ENCODE measurements at places on chromosomes 12 and 14.

- DNase-seq = no peak
Observed at GRCh38 chr14:52650774-52651173, 44.6 kb downstream of the ERO1A start.

GRCh38 chr14:96629558-96630222 lies 127.5 kb downstream of the PAPOLA start:
- DNase-seq = no peak

DNA sequence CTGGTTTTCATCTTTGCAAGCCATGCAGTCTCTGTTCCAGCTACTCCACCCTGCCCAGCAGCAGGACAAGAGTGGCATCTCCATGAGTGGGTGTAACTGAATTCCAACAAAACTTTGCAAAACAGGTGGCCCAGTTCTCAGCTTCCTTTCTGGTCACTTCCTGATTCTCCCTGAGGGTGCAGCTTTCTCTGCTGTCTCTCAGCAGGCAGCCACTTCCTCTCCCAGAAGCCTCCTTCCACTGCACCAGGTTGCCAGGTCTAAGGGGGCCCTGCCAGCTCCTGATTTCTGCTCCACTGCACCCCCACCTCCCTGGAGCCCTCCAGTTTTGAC lies 341.0 kb upstream of the FKBP4 start:
- no peak for DNase-seq

GRCh38 chr12:24966951-24967564 lies 18.2 kb upstream of the BCAT1 start:
- no peak for DNase-seq

DNA sequence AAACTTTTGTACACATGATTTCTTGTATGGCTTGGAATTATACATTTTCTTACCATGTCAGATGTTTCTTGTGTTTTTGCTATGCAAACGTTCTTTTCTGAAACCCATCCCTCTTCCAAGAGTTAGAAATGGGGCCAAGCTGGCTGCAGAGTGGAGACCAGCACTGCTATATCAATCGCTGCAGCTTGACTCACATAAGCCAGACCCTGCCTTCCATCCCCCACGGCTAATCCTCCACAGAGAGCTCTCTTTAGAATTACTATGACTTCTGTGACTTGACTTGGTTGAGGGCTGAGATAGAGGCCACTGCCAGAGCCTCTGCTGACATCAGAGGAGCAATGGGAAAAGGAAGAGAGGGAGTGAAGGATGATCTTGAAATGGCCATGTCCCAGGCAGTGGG lies 147.9 kb downstream of the DACT1 start:
- DNase-seq = no peak

DNA sequence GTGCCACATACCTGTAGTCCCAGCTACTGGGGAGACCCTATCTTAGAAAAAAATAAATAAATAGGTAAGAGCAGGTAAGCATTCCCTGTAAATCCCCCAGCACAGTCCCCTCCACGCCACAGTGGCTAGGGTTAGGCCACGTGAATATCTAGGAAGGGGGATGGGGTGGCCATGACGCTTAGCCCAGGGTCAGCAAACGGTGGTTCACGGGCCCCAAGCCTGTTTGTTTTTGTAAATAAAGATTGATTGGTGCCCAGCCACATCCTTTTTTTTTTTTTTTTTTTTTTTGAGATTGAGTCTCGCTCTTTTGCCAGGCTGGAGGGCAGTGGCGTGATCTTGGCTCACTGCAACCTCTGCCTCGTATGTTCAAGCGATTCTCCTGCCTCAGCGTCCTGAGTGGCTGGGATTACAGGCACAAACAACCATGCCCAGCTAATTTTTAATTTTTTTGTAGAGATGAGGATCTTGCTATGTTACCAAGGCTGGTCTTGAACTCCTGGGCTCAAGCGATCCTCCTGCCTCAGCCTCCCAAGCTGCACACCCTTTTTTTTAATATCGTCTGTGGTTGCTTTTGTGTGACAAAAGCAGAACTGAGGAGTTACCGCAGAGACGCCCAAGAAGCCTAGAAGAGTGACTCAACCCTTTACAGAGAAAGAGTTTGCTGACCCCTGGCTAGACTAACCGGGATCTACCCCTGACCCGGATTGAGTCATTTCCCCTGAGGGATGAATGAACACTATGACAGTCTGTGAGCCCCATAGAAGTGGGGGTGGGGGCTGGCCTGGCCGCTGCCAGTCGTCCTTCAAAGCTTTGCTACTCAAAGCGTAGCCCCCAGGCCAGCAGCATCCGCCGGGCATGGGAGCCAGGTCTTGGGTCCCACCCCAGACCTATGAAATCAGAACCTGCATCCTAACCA lies 113.7 kb upstream of the NCOR2 start:
- peak; percentile 90 for DNase-seq

- no peak for DNase-seq
Observed at GRCh38 chr14:89900802-89901201, 53.7 kb downstream of the EFCAB11 start.

GRCh38 chr12:27711967-27712366 lies 1.3 kb downstream of the MRPS35 start:
- no peak for DNase-seq

DNA sequence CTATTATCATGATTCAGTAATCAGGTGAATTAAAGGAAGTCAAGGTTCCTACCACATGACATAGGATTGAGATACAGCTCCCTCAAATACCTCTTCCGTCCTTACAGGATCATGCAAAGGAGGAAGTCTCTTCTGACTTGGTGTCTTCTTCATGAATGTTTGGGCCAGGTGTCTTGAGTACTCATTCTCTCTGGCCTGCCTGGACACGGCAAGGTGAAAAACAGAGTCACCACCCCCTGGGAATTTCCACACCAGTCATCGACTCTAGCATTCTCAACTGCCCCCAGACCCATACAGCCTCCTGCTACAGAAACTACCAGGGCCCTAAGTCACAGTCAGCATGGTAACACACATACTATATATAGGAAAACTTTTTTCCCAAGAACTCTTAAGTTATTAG lies 44.9 kb upstream of the LTBP2 start:
- no peak for DNase-seq

- no peak for DNase-seq
Observed at GRCh38 chr12:119614705-119615104, 21.1 kb downstream of the TMEM233 start.

DNA sequence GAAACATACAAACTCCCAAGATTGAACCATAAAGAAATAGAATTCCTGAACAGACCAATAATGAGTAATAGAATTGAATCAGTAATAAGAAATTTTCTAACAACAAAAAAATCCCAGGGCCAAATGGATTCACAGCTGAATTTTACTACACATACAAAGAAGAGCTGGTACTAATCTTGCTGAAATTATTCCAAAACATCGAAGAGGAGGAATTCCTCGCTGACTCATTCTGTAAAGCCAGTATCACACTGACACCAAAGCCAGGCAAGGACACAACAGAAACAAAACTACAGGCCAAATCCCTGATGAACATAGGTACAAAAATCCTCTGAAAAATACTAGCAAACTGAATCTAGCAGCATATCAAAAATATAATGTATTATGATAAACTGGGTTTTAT lies 367.8 kb upstream of the CLEC14A start:
- DNase-seq = peak; percentile 43

- no peak for DNase-seq
Observed at GRCh38 chr14:44863271-44863670, 98.5 kb downstream of the KLHL28 start.

DNA sequence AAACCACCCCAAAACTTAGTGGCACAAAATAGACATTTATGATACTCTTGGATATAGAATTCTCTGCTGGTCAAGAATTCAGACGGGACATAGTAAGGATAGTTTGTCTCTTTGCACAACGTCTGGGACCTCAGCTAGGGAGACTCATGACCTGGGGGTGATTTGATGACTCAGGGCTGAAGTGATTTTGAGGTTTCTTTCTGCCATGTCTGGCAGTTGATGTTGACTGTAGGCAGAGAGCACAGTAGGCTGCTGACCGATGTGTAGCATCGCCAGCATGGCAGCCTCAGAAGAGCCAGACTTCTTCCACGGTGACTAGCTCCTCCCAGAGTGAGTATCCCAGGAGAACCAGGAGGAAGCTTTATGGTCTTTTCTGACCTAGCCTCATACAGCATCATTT lies 88.9 kb upstream of the FRMD6 start:
- no peak for DNase-seq

DNA sequence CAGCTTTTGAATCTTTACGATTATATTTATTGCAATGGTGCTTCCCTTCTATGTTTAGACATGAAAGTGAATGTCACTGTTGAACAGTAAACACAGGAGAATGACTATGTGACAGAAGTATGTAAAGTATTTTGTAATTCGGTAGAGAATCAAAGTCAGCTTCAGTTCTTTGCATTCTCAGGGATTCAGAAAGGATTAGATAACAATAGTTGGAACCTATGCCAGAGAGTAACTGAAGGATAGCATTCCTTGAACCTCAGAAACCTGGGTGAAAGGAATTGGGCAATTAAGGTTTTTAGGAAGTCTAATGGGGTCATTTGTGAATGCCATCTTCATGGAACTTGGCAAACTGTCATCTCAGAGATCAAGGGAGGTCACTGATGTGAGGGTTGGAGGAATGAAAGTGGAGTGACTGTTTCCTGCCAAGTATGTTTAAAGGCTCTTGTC lies 305.3 kb upstream of the DDHD1 start:
- DNase-seq = peak; percentile 59

DNA sequence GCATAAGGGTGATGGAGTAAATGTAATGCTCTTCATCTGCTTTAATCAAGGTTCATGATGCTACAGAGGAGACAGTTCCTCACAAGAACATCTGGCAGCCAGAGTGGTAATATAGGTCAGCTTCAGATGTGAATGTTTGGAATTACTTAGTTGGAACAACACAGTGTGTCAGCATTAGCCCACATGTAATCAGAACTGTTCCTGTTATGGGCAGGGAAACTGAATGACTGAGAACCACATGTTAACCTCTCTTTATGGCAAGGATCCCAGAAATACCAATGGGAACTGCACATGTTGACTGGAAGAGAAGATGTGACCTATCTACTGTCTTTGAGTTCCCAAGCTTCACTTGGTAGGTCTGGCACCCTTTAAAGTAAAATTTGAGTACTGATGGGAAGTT lies 390.1 kb upstream of the PDE3A start:
- DNase-seq = peak; percentile 70

GRCh38 chr14:37037636-37038387 lies 134.6 kb downstream of the SLC25A21 start:
- no peak for DNase-seq

DNA sequence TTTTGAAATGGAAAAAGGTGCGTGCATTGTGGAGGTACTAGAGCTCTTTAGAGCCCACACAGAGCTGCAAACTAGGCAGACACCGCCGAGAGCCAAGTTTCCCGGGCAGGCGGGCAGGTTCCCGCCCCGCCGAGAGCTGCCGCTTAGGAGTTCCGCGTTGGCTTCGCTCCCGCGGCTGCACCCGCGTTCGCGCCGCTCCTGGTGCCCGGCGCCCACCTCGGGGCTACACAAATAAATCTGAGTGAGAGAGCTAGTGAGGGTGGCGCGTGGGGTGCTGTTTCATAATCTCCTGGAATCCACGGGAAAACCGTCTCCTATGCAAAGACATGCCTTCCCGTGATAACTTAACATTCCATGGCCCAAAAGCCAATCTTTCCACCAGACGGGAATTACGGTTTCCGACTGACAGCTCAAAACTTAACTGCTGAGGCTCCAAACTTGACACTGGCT lies 645 bp downstream of the KITLG start:
- no peak for DNase-seq

GRCh38 chr12:104549815-104550480 lies 93.2 kb downstream of the CHST11 start:
- DNase-seq = peak; percentile 14

DNA sequence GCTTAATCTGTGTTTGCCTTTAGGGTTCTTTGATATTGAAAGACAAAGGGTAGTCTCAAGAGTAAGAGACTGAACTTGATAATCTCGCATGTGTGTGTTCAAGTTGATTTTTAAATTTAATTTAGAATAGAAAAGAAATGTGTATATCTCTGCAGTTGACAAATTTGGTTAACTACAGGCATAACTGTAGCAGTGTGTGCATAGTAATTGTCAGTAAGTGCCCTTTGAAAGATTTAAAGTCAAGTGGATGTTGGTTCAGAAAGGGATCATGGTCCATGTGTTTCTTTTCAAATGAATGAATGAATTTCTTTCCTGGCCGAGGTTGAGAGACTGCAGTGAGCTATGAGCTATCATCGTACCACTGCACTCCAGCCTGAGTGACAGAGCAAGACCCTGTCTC lies 49.9 kb upstream of the DYRK2 start:
- no peak for DNase-seq
